ENCODE measurements at places on chromosomes 1 and 21.

- peak; percentile 55 for DNase-seq
- H3K27ac ChIP-seq, result peak within 1 kb of the TSS; percentile 72
- peak within 1 kb of the TSS; percentile 76 for H3K4me3 ChIP-seq
- peaks cover 4% of the 10 kb centered on the region for H3K36me3 ChIP-seq
- no peaks in the 10 kb centered on the region for H3K4me1 ChIP-seq
Observed at GRCh38 chr1:108661030-108661609, at the start of gene HENMT1. Gene HENMT1, minus strand, starts transcription at chr1:108661093. Its CDS starts 1,209 bp downstream, at chr1:108659884.

DNA sequence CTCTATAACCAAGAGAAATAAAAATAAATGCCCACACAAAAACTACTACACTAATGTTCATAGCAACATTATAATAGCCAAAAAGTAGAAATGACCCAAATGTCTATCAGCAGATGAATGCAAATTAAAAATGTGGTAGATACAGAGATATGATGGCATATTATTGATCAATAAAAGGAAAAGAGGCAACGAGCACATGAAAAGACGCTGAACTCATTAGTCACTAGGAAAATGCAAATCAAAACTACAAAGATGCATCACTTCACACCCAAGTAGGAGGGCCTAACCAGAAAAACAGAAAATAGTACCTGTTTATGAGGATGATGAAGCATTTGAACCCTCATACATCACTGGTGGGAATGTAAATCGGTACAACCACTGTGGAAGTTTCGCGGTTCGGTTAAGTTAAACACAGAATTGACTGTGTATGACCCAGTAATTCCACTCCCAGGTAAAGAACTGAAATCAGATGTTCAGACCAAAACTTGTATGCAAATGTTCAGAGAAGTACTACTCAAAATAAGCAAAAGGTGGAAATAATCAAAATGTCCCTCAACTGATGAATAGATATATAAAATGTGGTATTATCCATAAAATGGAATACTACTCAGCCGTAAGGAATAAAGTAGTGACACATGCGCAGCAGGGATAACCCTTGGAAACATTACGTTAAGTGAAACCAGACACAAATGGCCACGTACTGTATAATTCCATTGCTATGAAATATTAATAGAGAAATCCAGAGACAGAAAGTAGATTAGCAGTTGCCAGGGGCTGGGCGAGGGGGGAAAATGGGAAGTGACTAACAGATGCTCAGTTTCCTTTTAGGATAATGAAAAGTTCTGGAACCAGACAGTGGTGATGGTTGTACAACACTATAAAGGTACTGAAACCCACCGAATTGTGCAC lies 3.1 kb downstream of the USP48 start:
- H3K27ac ChIP-seq, result peak overlapping the region; percentile 53
- peaks cover 7% of the 10 kb centered on the region for H3K36me3 ChIP-seq
- H3K4me3 ChIP-seq, result peak overlapping the region; percentile 56
- H3K27me3 ChIP-seq, result no peaks in the 10 kb centered on the region
- no peak for DNase-seq

DNA sequence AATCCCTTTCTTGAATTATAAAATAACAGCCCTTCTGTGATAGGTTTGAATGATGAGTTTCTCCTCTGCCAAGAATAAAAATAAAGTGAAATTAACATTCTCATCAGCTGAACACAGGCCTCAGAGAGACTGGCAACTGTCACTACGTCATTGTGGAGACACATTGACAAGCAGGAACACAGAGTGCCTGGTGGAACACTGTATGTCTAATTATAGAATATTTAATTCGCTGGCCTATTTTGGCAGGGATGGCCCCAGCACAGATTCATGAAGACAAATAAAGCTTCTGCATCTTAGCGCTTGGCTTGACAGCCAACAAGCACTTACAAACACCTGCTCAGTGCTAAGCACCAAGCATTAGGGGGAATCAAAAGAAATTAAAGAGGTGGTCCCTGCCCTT lies 52.0 kb upstream of the SMYD2 start:
- H3K36me3 ChIP-seq, result no peaks in the 10 kb centered on the region
- H3K27me3 ChIP-seq, result no peaks in the 10 kb centered on the region
- H3K4me1 ChIP-seq, result peaks cover 19% of the 10 kb centered on the region
- no peak overlapping the region for H3K27ac ChIP-seq
- DNase-seq, result no peak

DNA sequence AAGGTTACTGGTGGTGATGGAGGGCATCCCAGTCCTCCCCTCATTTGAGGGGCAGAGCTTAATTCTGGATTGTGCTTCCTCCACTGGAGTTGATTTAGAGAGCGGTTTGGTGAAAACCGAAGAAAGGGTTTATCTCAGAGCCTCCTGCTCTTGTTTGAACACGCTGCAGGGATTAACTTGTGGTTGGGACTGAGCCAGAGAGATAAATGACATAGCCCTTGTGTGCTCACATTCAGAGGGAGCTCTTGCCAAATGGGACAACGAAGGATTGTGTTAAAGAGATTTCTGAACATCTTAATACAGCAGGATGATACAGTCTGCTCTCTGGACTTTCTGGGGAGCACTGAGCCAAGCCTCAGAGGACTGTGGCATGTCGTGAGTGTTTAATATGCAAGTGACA lies 308.2 kb downstream of the DISC1 start:
- peaks cover 11% of the 10 kb centered on the region for H3K27me3 ChIP-seq
- peaks cover 63% of the 10 kb centered on the region for H3K4me1 ChIP-seq
- no peak for DNase-seq
- H3K27ac ChIP-seq, result peak overlapping the region; percentile 85

- H3K27me3 ChIP-seq, result no peaks in the 10 kb centered on the region
- peaks cover 4% of the 10 kb centered on the region for H3K36me3 ChIP-seq
- no peak overlapping the region for H3K27ac ChIP-seq
- DNase-seq, result no peak
- no peaks in the 10 kb centered on the region for H3K4me1 ChIP-seq
Observed at GRCh38 chr21:41887667-41888066, 8.5 kb upstream of the PRDM15 start.

GRCh38 chr1:100543640-100544039 lies 5.7 kb downstream of the GPR88 start:
- H3K4me3 ChIP-seq, result no peak overlapping the region
- no peak for DNase-seq
- peaks cover 3% of the 10 kb centered on the region for H3K4me1 ChIP-seq

- no peak overlapping the region for H3K4me3 ChIP-seq
- no peak for DNase-seq
- peaks cover 12% of the 10 kb centered on the region for H3K27me3 ChIP-seq
- H3K36me3 ChIP-seq, result no peaks in the 10 kb centered on the region
- H3K4me1 ChIP-seq, result peaks cover 14% of the 10 kb centered on the region
Observed at GRCh38 chr1:224730540-224730939, 114.4 kb downstream of the CNIH3 start.
